ENCODE measurements at places on chromosomes 5 and 9.

GRCh38 chr9:126504977-126505455, 108.7 kb upstream of the LMX1B start:
- no peak for DNase-seq

- DNase-seq: no peak
Measured at GRCh38 chr5:134590992-134591659, 41.5 kb downstream of the SAR1B start.

DNA sequence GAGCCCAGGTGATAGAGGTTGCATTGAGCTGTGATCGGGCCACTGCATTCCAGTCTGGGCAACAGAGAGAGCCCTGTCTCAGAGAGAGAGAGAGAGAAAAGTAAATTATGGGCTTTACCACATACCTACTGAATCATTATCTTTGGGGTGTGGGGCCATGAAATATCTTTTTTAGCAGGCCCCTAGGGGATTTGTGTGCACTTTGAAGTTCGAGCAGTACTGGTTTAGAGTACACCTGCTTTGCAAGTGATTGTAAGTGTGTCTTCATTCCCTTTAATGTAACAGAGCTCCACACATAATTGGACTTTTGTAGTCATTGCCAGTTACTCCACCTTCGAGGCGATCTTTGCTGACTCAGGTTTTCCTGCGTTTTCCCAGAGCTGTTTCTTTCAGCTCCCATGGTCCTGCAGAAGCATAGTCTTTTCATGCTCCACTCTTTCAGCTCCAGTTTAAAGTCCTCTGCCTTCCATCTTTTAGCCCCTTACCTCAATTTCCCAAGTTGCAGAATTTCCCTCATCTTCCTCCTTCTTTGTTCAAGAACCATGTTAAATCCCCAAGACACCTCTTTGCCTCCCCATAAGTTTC, 24.0 kb upstream of the FRMPD1 start:
- DNase-seq: no peak

DNA sequence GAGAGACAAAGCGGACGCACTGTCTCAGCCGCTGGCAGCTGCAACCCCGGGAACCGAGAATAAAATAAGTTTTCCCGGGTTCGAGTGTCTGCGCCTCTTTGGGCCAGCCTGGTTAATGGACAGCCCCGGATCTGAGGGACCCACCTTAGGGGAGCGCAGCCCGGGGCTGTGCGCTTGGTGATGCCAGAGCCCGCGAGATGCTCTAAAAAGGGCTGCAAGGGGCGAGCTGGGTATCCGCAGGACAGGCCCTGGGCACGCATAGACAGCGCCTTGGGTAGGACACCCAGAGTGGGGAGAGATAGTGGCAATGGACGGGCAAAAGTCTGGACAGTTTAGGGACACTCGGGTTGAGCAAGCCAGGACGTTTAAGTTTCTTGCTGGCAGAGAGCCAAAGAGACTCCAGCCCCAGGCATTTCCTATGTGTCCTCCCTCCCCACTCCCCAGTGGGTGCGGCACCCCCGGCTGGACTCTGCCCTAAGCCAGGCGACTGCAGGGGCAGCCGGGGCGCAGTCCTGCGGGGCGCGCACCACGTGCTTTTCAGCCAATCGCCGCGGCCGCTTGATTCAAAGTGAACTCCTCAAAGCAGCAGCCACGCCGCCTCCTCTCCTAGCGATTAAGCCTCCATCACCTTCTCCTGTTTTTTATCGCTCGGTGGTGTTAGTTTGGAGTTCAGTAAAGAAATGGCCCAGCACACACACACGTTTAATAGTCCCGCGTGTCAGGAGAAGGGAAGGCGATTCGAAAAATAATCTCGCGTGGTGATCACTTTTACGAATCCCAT, 616 bp upstream of the ENC1 start:
- no peak for DNase-seq

GRCh38 chr5:160450164-160450932, 28.7 kb downstream of the PTTG1 start:
- no peak for DNase-seq

DNA sequence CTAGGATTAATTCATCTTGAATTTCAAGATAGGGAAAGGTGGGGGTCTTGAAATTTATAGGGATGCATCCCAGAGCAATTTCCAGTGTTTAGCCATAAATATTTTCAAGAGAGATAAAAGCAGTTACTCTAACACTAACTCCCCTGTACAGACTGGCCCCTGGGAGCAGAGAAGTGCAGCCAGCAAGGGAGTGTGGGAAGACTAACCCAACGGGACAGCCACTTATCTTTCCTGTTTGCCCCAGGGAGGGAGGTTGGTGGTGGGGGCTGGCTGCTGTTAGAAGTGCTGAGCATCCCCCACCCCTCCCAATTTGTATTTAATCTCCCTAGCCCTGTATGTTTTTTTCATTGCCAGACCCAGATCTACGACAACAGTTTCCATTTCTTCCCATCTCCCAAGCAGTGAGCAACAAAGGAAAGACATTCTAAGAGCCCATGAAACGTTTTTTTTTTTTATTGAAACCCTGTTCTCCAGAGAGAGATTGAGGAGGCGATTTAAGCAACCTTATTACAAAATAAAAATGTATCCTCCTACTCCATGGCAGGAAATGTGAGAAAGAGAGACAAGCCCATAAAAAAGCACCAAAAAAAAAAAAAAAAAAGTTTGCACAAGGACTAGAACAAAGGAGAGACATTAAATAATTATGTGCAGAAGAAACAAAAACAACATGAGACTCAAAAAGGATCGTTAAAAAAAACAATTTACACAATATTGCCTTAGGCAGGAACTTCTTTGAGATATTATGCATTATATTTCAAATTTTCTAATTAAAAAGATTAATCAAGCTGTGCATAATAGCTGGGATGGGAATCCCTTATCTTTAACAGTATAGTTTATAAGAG, 343.4 kb downstream of the ARHGEF28 start:
- no peak for DNase-seq

DNA sequence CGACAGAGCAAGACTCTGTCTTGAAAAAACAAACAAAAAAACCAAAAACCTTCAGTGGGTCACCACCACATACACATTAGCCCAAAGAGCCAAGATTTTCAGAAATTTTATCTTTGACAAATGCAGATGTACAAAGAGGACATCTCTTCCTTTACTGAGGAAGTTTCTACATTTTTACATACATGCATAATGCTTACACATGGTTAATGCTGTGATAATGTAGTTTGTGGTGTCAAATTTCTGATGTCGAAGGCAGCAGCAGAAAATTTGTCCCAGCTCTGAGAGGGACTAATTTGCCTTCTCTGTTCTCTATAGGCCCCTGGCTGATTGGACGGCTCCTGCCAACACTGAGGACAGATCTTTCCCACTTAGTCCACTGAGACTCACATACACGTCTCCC, 24.6 kb upstream of the C9orf40 start:
- DNase-seq: no peak

DNA sequence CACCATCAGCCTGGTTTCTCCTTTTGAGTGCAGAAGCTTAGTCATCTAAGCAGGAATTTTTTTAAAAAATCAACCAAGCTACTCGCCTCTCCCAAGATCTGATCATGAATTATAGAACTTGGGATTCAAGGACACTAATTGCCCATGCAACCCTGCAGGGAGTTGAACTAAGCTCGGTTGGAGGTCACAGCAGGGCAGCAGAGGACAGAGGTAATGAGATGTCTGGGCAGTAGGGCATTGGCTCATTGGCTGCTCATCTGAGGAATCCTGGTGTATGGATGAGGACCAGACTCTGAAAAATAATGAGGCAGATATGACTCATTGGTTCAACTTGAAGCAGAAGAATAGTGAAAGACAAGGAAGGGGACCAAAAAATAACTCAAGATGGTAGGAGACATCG, 111.8 kb upstream of the TLE1 start:
- DNase-seq: no peak
